ENCODE measurements at places on chromosomes 12 and 14.

DNA sequence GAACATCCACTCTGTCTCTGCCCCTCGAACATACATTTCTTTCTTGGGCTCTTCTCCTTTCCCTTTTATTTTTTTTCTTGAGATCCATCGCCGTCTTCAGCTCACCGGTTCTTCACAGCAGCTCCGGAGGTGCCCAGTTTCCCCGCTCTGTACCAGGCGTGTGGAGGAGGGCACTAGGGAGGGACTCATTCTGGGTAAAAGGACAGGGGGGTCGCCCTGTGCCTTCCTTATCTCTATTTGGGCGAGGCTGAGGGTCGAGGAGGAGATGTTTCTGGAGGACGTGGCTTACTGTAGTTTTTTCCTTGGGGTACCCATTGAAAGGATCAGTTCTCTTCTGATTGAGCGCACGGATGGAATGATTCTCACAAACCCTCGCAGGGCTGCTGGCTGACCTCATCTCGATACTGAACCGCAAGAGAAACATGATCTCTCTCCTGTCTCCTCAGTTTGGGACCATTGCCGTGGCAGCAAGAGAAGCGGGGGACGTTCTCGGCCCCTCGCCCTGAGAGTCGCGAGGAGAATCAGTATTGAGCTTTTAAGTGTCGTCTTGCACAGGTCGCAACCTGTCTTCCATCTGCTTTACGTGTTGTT lies 386 bp downstream of the LIN52 start:
- no peak for DNase-seq

- DNase-seq: no peak
Measured at GRCh38 chr12:121709478-121709961, 3.0 kb upstream of the TMEM120B start.

- no peak for DNase-seq
Measured at GRCh38 chr14:53285821-53286220, 132.7 kb upstream of the DDHD1 start.

GRCh38 chr14:101478096-101478495 lies 83.2 kb upstream of the DIO3 start:
- DNase-seq: no peak

- no peak for DNase-seq
Measured at GRCh38 chr12:123996581-123996980, 23.6 kb downstream of the ZNF664 start.

DNA sequence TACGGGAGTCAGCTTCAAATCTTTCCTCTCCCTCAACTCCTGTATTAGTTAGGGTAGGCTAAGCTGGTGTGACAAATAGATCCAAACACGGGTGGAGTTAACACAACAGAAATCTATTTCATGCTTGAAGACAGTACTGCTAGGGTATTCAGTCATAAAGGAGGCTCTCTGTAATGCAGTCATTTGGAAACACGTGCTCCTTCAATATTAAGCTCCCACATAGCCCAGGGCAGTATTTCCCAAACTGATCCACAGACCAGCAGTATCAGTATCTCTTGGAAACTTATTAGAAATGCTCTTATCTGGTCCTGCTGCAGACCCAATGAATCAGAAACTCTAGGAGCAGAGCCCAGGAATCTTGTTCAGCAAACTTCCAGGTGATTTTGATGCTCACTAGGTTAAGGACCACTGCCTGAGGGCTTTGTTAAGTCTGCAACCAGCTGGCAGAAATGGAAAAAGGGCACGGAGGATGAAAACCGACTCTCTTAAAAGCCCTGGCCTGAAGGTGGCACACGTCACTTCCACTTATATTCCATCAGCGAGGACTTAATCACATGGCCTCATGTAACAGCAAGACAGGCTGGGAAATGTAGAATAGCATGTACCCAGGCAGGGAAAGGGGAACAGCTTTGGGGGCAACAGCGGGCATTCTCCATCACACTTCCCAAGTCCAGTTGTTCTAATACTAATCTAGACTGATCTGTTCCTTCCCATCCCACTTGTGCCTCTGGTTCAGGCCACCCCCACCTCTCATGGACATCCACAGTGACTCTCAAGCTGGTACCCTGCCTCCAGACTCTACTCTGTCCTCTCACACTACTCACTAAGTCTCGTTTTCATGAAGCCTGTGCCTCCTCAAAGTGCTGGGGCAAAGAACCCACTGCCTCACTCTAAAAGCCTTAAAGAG lies 38.2 kb upstream of the RIC8B start:
- no peak for DNase-seq

DNA sequence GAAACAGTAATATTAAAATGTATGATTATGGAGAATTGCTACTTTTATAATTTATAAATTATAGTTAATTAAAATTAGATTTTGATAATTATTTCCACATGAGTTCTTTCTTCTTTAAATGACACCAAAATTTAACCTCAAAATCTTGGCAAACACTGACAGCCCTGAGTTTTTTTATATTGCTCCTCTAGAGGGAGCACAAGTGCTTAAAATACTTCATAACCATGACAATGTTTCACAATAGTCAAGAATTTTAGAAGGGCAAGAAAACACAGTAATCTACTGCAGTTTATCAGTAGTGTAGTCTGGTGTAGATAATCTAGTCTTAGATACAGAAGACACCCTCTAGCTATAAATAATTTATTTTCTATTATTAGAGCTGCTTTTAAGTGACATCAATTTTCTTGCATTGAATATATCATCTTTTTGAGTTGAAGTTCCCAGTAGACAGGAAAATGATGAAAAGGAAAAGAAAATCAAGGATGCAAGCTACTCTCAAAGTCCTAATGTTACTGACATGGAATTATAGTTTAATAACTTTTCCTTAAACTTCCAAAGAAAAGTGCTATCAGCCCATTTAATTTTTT lies 14.3 kb upstream of the PTGER2 start:
- DNase-seq: peak; percentile 26

DNA sequence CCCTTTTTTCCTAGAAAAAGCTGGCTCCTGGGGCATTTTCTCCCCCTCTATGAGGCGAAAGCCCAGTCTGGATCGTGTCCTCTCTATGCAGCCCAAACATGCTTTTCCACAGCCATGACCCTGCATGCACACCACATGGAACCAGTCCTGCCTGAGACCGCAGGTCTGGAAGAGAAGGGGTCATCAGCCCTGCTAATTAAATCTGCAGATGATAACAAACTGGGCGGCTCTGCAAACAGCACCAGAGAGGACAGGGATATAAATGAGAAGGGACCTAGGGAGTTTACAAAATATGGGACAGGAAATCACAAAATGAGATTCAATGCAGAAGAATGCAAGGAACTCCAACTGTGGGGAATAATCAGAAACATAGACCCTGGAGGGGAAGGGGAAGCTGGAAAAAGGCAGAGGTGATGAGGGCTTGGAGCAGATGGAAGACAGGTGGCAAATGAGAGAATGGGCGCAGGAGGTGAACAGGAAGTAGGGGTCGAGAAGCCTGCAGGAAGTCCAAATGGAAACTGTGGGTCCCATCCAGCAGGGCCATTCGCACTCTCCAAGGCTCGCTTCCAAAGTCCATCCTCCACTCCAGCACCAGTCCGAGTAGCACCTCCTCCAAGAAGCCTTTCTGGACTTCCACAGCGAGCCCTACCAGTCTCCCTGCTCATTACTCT lies 76.3 kb downstream of the ANO2 start:
- DNase-seq: no peak

GRCh38 chr12:84637926-84638325 lies 274.7 kb downstream of the SLC6A15 start:
- no peak for DNase-seq

GRCh38 chr14:70982200-70982599 lies 74.9 kb downstream of the PCNX1 start:
- DNase-seq: no peak

GRCh38 chr12:85796001-85796400 lies 40.2 kb downstream of the RASSF9 start:
- DNase-seq: no peak

DNA sequence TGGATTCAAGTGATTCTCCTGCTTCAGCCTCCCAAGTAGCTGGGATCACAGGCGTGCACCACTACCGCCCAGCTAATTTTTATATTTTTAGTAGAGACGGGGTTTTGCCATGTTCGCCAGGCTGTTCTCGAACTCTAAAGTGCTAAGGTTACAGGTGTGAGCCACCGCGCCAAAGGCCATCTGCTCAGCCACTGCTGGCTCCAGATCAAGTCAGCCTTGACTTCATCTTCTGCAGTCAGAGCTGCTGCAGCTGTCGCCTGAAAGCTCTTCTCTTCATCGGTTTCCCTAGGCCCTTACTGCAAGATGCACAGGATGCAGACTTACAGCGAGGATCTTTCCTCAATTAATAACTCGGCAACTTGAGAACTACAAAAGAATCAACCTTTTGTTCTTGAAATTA lies 66.8 kb downstream of the CLIP1 start:
- peak; percentile 41 for DNase-seq

- no peak for DNase-seq
Measured at GRCh38 chr12:87827638-87828264, 201.4 kb downstream of the C12orf50 start.

DNA sequence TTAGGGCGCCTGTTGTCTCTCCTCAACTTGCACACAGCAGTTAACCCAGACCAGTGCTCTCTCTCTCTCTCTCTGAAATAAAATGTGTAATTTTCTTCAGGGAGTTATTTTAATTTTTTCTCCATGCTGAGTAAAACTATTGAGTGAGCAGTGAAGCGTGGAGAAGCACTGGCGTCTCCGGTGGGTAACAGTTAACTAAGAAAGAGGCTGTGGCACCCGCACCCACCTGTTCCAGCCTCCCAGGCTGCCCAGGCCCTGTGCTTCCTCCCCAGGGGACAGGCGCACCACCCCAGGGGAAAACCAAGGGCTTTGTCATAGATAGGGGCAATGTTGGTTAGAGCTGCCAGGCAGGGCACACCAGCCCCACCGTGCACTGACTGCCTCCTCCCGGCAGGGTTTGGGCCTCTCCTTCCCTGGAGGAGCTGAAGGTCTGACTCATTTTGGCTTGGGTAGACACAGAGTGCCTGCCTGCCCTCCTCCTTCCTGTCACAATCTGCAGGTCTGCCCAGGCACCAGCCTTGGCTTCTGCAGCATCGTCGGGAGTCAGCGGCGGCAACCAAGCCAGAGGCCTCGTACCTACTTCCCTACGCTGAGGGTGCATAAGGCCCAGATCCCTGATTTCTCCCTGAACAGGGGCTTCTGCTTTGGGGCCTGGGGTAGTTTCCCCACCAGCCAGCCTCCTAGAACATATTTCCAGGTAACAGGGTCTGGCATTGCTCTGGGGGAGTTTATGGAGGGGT lies 3.9 kb downstream of the HOXC5 start:
- DNase-seq: no peak

- DNase-seq: no peak
Measured at GRCh38 chr12:86838711-86839110, 582.5 kb upstream of the MGAT4C start.

- DNase-seq: no peak
Measured at GRCh38 chr12:5748027-5748426, 197.0 kb downstream of the ANO2 start.

DNA sequence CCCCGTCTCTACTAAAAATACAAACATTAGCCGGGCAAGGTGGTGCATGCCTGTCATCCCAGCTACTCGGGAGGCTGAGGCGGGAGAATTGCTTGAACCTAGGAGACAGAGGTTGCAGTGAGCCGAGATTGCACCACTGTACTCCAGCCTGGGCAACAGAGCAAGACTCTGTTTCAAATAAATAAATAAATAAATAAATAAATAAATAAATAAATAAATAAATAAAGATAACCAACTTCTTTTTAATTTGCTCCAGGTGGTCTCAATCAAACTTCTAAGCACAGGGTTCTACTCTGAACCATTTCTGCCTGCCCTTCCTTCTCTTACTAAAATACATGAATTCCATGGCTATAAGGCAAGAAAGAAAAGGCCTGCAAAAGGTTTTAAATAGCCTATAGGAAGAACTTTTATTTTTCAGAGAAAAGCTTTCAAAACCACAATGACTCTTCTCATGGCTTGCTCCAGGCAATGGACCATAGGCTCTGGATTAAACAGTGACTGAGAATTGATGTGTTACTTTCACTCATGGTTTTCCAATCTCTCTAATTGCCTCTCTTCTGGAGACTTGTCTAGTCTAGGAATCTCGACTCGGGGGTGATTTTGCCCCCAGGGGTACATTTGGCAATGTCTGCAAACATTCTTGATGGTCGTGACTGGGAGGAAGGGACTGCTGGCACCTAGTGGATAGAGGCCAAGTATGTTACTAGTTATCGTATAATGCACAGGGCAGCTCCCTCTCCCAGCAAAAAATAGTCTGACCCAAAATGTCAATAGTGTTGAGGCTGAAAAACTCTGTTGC lies 14.4 kb downstream of the IGF1 start:
- DNase-seq: no peak

GRCh38 chr14:77570706-77571268 lies 45.6 kb downstream of the SPTLC2 start:
- DNase-seq: no peak

DNA sequence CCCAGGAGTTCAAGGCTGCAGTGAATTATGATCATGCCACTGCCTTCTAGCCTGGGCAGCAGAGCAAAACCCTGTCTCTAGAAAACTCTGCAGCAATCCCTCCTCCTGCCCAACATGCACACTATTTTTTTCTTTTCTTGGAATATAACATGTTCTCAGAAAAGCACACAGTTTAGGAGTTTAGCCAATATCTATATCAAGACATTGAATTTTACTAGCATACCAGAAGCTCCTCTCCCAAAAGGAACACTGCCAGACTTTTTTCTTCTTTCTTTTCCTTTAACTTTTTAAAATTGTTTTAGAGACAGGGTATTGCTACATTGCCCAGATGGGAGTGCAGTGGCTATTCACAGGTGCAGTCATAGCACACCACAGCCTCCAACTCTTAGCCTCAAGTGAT lies 107.1 kb upstream of the AEBP2 start:
- DNase-seq: no peak

DNA sequence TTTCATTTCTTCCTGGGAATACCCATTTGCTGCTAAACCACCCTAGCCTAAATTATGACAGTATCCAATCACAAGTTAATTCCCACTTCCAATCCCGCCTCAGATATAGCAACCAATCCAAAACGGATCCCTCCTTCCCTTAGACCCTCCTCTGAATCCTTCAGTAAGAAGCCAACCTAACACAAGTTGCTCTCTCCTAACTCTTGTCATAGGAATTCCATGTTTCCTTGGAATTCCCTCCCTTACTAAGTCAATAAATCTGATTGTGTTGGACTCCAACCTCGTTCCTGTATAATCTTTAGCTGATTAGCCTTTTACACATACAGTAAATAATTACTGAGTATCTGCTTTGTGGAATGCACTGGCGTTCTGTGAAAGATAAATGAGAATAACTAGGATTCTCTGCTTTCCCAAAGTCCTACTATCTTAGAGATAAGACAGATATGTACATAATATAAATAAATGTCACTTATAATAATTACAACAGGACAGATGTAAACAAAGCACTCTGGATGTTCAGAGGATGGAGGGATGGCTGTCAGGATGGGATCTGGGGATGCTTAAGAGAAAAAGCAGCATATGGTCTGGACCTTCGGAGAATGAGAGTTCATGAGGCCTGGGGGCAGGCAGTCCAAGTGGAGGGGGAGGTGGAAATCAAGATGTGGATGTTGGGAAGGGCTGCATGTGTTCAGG lies 185.8 kb upstream of the SOX5 start:
- DNase-seq: no peak
